ENCODE measurements at places on chromosomes 3 and 15.

- peak; percentile 46 for DNase-seq
Measured at GRCh38 chr3:113606539-113607218, 74.3 kb downstream of the SIDT1 start.

GRCh38 chr3:186938716-186939115 lies 8.4 kb downstream of the ST6GAL1 start:
- DNase-seq: no peak

GRCh38 chr15:59221511-59222505 lies 15.2 kb downstream of the LDHAL6B start:
- no peak for DNase-seq

DNA sequence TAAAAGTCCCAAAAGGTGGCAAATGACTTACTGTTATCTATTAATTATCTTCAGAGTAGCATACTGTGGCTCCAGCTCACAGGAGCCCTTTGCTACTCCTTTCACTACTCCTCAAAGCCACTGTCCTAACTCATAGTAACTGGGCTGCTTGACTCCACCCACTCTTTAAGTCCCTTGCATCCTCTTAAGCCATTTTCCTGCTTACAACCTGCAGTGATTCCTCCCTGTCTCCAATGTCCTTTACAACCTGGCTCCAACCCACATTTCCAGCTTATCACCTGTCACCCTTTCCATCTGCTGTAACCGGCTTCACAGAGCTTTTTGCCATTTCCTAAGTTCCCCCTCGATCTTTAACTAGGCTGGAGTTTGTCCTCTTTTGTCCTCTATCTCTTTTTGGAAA lies 388.1 kb downstream of the FGF12 start:
- DNase-seq: no peak

DNA sequence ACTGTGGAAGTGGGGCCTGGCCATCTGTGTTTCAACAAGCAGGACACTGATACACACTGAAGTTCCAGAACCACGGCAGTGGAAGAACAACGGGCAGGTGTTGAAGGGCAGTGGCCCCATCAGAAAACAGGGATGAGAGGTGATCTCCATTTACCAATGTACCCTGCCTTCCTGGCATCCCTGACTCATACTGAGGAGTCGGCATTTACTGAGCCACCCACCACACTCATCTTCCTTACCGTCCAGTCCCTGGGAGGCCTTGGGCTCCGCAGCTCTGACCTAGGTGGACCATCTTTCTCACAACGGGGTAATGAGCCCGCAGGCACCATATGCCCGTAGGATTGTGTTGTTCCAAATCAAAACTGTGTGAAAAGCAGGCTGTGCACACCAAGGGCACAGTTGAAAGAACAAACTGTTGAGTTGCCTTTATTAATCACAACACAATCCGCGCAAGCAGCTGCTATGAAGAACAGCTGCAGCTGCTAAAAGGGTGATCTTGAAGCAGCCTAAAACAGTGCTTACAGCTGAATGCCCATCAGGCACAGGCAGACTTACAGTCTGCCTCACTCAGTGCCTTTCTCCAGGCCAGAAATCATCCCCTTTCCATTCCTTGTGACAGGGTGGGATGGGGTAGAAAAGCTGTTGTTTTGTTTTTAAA lies 12.9 kb downstream of the MB21D2 start:
- DNase-seq: no peak

GRCh38 chr15:51270706-51271105 lies 67.7 kb downstream of the CYP19A1 start:
- DNase-seq: no peak

DNA sequence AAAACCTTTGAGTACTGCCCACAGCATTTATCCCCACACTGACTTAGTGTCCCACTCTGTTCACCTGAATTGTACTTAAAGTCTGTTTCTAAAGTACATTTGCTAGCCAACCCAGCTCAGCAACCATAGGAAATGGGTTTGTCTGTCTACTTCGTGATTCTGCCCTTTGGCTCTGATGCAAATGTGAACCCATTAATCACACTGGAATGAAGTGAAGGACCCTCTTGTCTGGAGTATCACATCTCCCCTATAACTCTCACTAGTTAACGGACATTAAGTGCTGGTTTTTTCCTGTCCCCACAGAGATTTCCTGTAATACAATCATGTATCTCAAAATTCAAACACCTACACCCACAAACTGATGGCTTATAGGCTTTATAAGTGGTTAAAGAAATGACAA lies 20.5 kb downstream of the EID1 start:
- DNase-seq: no peak

DNA sequence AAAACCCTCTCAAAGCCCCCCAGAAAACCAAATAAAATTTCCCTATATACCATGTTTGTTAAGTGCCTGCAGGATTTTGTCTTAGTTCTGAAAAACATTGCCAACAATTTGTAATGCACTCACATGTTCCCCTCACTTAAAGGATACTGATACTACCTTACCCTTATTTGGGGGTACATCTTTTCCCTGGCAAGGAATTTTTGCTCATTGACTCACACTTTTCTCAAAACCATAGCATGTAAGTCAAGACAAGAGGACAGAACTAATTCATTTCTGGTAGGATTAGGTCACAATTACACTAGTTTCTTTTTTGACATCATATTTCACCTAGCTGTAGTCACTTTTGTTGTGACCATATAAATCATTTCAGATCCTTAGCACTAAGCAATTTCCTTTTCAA lies 222.2 kb downstream of the THRB start:
- no peak for DNase-seq

GRCh38 chr15:83288381-83288801 lies 3.9 kb upstream of the BNC1 start:
- DNase-seq: no peak

GRCh38 chr3:4547799-4548198 lies 54.7 kb downstream of the ITPR1 start:
- DNase-seq: no peak

DNA sequence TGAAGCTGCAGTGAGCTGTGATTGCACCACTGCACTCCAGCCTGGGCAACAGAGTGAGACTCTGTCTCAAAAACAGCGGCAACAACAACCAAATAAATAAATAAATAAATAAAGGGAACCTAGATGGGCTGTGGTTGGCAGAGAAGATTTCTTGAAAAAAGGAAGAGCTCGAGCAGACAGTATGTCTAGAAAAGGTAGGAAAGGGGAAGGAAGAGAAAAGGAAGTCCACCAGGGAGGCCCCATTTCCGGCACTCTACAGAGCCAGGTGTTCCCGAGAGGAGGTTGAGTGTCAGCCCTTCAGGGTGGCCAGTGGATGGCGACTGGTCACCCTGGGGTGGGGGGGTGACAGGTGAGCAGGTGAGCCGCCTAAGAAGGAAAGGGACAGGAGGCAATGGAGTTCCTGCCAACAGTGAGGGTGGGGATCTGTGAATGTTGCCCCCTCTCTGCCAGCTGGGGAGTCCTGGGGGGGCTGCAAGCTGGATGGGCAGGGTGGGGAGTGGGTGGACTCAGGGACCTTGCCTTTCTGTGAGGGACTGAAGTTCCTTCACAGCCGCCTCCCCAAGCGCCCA lies 14.8 kb downstream of the PAQR5 start:
- DNase-seq: no peak

DNA sequence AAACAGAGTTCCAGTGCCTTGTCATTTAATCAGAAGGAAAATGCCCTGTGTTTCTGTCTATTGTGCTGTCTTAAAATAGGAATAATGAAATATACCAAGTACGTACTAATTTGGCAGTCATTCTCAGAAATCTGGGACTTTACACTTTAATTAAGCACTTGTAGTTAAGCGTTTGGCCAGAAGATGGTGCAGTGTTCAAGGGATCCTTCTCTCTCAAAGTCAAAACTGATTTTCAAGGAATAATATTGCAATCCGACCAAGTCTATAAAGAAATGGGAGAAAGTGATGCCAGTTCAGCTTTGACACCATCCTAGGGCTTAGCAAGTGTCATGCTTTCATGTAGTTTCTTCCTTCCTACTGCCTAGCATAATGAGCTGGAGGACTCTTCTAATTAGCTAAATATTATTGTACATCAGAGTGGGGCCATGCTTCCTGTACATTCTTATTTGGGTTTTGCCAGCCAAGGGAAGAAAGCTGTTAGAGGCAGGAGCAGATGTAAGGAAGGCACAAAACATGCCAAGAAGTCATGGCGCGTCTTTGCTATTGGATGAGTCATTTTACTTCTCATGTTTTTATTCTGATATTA lies 64.8 kb downstream of the SAMMSON start:
- no peak for DNase-seq

- no peak for DNase-seq
Measured at GRCh38 chr15:95162531-95162930, 931.2 kb downstream of the MCTP2 start.

GRCh38 chr3:125042725-125043406 lies 12.9 kb downstream of the HEG1 start:
- DNase-seq: no peak

GRCh38 chr15:48566668-48567067 lies 78.8 kb downstream of the FBN1 start:
- DNase-seq: no peak

- peak; percentile 31 for DNase-seq
Measured at GRCh38 chr3:56917361-56918110, 115.8 kb upstream of the ARHGEF3 start.

DNA sequence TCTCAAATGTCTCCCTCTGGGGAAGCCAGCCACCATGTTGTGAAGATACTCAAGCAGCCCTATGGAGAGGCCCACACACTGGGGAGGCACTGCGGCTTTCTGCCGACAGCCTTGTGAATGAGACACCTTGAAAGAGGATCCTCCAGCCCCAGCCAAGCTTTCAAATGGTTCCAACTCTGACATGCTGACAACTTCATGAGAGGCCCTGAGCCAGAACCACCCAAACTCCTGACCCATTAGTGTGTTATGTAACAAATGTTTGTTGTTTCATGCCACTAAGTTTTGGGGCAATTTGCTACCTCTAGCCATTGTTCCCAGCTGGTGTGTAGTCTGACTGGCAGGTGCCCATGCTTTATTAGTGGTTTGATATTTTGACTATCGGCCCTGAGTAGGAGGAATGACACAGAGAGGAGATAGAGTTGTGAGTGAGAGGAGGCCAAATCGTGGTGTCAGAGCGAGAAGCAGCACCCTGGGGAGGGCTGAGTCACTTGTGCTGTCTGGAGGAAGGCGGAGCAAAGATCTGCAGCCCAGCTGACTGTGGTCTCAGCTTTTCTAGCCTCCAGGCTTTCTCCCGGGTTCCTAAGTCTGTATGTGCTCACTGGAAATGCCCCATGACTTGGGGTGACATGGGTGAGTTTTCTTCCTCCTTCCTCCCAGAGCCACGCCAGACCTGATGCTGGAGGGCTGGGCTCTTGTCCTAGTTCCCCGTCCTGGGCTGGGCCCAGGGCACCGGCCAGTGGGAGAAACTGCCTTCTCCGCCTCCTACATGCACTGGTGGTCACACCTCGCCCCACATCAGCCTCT lies 56.7 kb upstream of the BLM start:
- DNase-seq: peak; percentile 52

- DNase-seq: no peak
Measured at GRCh38 chr3:32703491-32703972, 18.5 kb downstream of the CNOT10 start.

- DNase-seq: peak; percentile 47
Measured at GRCh38 chr3:123723522-123724168, 138.8 kb upstream of the HACD2 start.

DNA sequence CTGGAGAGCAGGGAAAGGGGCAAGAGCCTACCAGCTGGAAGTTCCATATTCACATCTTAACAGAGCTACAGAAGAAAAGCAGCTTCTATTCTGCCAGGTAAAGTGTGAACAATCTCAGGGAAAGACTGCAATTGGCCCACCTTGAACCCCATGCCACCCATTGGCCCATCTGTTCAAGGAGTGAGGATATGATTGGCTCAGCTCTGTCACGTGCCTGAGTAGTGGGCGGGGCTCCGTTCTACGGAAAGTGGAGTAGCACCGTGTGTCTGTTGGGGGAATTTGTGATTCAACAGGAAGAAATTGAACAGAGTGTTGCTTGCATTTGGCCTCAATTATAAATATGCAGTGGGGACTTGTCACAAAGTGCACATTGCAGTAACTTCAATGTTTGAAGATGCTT lies 81.8 kb downstream of the MINAR1 start:
- no peak for DNase-seq

- DNase-seq: no peak
Measured at GRCh38 chr3:192413461-192413860, 313.9 kb downstream of the FGF12 start.

DNA sequence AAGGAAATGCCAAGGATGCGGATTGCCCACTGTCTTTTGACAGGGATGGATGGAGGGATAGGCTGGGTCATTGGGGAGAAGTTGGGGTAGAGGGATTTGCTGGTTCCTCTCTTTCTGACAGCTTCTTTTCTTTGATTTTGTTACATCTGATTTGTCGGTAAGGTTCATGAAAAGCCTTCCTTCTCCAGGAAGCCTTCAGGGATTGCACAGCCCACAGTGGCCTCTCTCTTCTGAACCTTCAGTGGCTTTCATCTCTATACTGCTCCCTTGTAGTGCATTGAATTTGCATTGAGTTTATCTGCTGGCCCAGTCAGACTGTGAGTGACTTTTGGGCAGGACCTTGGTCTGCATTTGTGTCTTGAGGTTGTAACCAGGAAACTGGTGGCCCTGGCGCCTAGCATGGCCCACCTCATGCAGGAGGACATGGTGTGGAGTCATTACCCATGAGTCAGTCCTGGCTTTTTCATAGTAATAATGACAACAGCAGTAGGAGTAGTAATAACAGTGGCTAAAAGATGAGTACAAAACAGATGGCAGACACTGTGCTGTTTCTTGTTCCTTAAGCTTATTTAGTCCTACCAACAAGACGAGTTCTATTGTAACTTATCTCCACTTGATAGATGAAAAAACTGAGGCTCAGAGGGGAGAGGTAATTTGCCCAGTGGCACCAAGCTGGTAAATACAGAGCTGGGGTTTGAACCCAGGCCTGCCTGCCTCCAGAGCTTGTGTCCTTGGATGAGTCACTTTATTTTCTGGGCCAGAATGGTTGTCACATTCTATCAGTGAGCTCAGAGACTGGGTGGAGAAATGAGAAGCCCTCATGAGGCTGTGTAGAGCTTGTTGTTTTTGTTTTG lies 28.4 kb downstream of the SMAD6 start:
- DNase-seq: no peak

DNA sequence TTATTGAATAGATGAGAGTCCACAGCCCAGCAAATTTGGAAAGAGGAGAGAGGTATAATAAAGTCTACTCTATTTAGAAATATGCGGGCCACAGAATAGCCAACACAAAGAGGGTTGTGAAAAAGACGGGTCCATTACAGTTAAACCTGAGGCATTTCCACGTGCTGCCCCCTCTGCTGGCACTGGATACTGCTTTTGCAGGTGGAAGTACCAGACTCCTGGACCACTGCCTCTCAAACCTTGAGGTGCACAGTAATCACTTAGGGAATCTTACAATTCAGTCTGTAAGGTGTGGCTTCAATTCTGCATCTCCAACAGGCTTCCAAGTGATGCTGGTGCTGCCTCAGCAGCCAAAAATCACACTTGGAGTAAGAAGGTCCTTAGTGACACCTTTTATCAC lies 3.0 kb upstream of the TFDP2 start:
- DNase-seq: no peak

Data from CD4-positive, alpha-beta T cell treated with Interleukin-6 at 100 ng/mL for 8 hours (primary cell).